Activated T-helper 9 cell treated with anti-CD3 and anti-CD28 coated beads, Interleukin-2, amount 50 U/mL, for 16 hours (primary cell): ENCODE measurements at places on chromosomes 6 and 20.
A peak's percentile ranks its signal among the peaks of the same experiment; 100 is the strongest.

GRCh38 chr20:34703424-34704176 lies 544 bp upstream of the TP53INP2 start:
- peak; percentile 3 for DNase-seq

GRCh38 chr6:114158411-114158810 lies 184.4 kb downstream of the HS3ST5 start:
- DNase-seq: no peak

GRCh38 chr6:111258010-111258409 lies 170.7 kb downstream of the SLC16A10 start:
- DNase-seq: no peak

GRCh38 chr6:3396503-3397180 lies 60.2 kb downstream of the SLC22A23 start:
- no peak for DNase-seq

- no peak for DNase-seq
These were observed 30.2 kb downstream of the PRR18 start for GRCh38 chr6:166277892-166278578.

- DNase-seq: peak; percentile 23
These were observed 69.6 kb downstream of the HFE start for GRCh38 chr6:26156850-26157250.
